ENCODE measurements at places on chromosomes 1 and 21. TPM values are rescaled to one million over a fixed set of nuclear protein-coding genes. Genes with fewer than 3 reads are reported as not detected.

The MROH7 gene
- total RNA-seq: not detected

The RGS1 gene
- not detected for total RNA-seq

The BCAR3 gene
- total RNA-seq: 41.0 TPM

The C1orf116 gene
- 16.3 TPM for total RNA-seq

The LIN28A gene
- not detected for total RNA-seq

The NEK2 gene
- total RNA-seq: 15.1 TPM

The CASQ1 gene
- not detected for total RNA-seq

The CYP4A11 gene
- not detected for total RNA-seq

Data from renal cortical epithelial cell (primary cell).